Amygdala (tissue), 56 donors: ENCODE measurements at places on chromosomes 2 and 18.

GRCh38 chr2:221895366-221896121 lies 323.4 kb upstream of the EPHA4 start:
- DNase-seq: no peak

DNA sequence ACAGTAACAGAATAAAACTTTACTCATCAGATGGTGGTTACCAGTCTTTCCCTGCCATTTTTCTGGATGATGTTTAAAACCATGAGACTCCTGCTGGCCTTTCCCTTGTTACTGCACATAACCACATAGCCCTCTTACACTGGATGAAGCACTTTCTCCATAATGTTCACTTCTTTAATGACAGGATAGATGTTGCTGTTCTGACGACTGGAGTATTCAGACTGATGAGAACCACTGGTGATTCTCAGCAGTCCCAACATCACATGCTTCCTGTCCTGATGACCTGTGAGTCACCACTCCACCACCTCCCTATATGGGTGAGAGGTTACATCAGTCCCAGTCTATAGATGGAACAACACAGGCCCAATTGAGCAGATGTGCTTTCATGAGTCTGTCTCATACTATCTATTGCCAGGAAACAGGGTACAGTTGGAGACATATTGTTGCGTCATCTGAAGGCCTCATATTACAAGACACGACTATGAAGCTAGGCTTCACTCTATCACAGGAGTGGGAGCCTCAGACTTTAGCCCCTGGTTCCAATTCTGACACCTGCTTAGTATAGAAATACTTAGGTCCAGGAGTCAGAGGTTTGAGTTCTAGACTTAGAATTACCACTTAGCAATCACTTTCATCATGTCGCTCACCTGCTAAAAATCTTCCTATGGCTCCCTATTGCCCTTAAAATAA lies 145.7 kb upstream of the KLF7 start:
- DNase-seq: no peak

GRCh38 chr2:105179469-105180372 lies 61.8 kb upstream of the GPR45 start:
- DNase-seq: no peak

GRCh38 chr2:80001701-80002101 lies 302.9 kb downstream of the LRRTM1 start:
- no peak for DNase-seq

- DNase-seq: no peak
Observed at GRCh38 chr2:112869258-112869842, 32.8 kb upstream of the IL1B start.

GRCh38 chr2:157256626-157257025 lies 879 bp upstream of the GALNT5 start:
- DNase-seq: no peak

- no peak for DNase-seq
Observed at GRCh38 chr2:233250985-233251305, 528 bp upstream of the ATG16L1 start.

GRCh38 chr2:5501807-5502206 lies 190.4 kb upstream of the SOX11 start:
- DNase-seq: no peak

GRCh38 chr2:88099798-88100488 lies 27.9 kb downstream of the FABP1 start:
- no peak for DNase-seq

DNA sequence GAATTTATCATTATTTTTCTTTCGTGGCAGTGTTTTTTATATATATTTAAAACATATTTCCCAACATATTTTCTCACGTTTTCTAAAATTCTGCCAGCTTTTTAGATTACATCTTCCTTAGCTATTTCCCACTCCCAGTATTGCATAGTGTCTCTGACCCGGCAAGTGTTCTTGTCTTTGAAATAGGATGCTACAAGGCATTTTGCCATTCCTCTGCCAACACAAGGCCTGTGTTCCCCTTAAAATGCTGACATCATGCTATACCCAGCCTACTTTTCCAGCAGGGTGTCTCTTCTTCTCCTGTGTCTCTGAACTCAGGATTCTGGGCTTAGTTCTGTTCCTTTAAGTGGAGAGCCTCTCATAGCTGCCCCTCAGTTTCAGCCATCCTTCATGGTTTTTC lies 115.2 kb downstream of the DIS3L2 start:
- no peak for DNase-seq

- DNase-seq: no peak
Observed at GRCh38 chr18:303011-303410, 35.2 kb upstream of the THOC1 start.

GRCh38 chr18:63730773-63731172 lies 28.0 kb downstream of the SERPINB11 start:
- no peak for DNase-seq
